ENCODE measurements at places on chromosomes 13 and 19.

DNA sequence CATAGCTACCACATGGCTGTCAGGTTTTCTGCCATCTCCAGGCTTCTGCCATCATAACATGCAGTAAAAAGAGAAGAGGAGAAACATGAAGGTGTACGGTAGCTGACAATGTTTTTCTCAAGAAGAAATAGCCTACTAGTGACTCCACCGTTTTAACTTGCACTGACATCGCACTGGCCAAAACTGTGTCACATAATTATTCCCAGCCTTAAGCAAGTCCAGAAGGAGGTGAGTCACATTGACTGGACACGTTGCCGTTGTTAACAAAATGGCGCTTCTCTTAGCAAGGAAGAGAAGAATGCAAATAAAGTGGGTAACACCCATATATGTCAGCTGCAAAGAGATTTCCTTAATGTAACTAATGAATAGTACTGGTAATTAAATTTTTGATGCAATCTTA lies 810.4 kb upstream of the SLC10A2 start:
- no peak for DNase-seq
- no peaks in the 10 kb centered on the region for H3K36me3 ChIP-seq
- no peak overlapping the region for H3K4me3 ChIP-seq
- no peak overlapping the region for H3K27ac ChIP-seq
- no peaks in the 10 kb centered on the region for H3K27me3 ChIP-seq
- H3K4me1 ChIP-seq: no peaks in the 10 kb centered on the region

- no peak for DNase-seq
- H3K27me3 ChIP-seq: no peaks in the 10 kb centered on the region
- H3K27ac ChIP-seq: no peak overlapping the region
- H3K4me1 ChIP-seq: no peaks in the 10 kb centered on the region
- H3K4me3 ChIP-seq: no peak overlapping the region
- no peaks in the 10 kb centered on the region for H3K36me3 ChIP-seq
Measured at GRCh38 chr13:36242761-36243160, 28.4 kb upstream of the SOHLH2 start.

GRCh38 chr19:5128251-5128935 lies 159.5 kb downstream of the KDM4B start:
- peaks cover 15% of the 10 kb centered on the region for H3K36me3 ChIP-seq
- no peaks in the 10 kb centered on the region for H3K27me3 ChIP-seq
- DNase-seq: no peak
- no peak overlapping the region for H3K4me3 ChIP-seq
- H3K4me1 ChIP-seq: peaks cover 3% of the 10 kb centered on the region
- H3K27ac ChIP-seq: no peak overlapping the region

DNA sequence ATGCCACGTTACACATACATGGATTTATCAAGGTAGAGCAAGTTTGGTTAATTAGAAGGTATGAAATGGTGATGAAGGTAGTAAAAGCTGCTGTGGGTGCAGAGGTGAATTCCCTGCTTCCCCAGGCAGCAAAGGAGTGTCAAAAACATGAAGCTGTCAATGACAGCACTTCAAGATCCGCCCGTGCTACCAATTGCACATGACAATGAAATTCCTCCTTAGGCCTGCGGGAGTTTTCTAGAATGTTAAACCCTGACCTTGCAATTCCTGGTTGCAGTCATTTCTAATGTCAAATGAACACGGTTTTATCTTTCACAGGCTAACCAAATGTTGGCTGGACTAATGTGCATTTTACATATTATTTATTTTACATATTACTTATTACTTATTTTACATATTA lies 67.7 kb upstream of the LSM14A start:
- no peaks in the 10 kb centered on the region for H3K36me3 ChIP-seq
- H3K27ac ChIP-seq: no peak overlapping the region
- no peak overlapping the region for H3K4me3 ChIP-seq

GRCh38 chr19:48918801-48919247 lies 14.7 kb upstream of the DHDH start:
- peaks cover 49% of the 10 kb centered on the region for H3K36me3 ChIP-seq
- no peak overlapping the region for H3K4me3 ChIP-seq
- H3K4me1 ChIP-seq: no peaks in the 10 kb centered on the region
- H3K27me3 ChIP-seq: no peaks in the 10 kb centered on the region
- DNase-seq: no peak
- H3K27ac ChIP-seq: no peak overlapping the region
